HuH-7 (cell line): ENCODE measurements at places on chromosomes 6 and 20.
A peak's percentile ranks its signal among the peaks of the same experiment; 100 is the strongest.

GRCh38 chr6:105886814-105887544 is 199.2 kb upstream of the PRDM1 start:
- DNase-seq = no peak

- DNase-seq = no peak
Measured at GRCh38 chr20:54025251-54025771, 45.1 kb downstream of the BCAS1 start.

GRCh38 chr6:100886076-100886475 is 4.9 kb upstream of the ASCC3 start:
- no peak for DNase-seq

- no peak for DNase-seq
Measured at GRCh38 chr6:125942672-125943527, 13.7 kb upstream of the HINT3 start.

DNA sequence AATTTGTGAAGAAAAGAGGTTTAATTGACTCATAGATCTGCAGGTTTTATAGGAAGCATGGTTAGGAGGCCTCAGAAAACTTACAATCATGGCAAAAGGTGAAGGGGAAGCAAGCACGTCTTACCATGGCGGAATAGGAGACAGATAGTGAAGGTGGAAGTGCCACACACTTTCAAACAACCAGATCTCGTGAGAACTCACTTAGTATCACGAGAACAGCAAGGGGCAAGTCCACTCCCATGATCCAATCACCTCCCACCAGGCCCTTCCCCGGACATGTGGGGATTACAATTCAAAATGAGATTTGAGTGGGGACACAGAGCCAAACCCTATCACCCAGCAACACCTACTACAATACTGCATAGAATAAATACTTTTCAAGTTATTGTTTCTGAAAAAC is 7.3 kb upstream of the HEBP2 start:
- no peak for DNase-seq

DNA sequence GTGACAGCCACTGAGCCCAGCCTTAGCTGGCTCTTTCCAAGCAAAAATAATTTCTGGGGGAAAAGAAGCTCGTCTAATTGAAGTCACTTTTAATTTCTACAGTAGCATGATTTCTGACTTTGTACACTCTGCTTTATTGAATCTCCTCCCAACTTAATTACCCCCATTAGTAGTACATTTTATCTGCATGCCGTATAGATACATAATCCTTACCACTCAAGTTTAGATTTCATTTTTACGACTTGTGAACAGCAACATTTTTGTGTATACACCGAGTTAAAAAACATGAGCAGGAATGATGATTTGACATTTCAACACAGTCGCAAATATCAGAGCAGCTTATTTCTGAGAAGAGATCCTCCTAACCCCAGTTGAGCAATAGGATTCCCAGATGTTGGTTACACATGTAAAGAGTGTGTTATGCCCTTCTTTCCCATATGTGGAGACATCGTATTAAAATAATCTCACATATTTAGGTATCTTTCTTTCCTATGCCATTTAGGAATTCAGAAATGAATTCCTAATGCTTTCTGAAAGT is 127.3 kb upstream of the MTHFD1L start:
- DNase-seq = no peak

DNA sequence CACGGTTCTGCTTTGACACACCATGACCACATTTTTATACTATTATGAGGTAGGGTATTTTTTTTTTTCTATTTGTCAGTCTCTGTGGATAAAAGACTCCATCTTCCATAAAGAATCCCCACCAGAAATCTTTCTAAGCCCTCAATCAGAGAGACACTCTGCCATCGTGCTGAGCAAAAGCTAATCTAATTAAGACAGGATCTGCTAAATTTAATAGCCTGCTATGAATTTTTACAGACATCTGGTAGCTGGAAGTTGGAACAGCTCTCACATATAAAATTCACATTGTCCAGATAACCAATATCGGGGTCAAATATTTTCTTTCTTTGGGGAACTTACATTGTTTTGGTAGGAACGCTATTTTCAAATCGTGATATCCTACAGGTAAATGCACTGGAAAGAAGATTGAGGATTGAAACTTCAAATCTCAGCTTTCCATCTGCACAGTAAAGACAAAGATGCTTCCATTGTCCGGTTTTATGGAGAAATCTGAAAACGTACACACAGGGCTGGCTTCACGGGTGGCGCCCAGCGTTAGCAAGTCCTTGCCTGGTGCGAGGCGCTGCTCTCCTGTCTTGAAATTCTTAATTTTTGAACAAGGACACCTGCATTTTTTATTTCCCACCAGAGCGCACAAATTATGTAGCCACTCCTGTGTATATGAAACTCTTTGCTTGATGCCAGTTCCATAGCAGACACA is 573.8 kb upstream of the NOX3 start:
- DNase-seq = no peak

GRCh38 chr20:39048000-39048696 is 86.0 kb downstream of the DHX35 start:
- peak; percentile 84 for DNase-seq

GRCh38 chr20:50388733-50389437 is 121.3 kb upstream of the PTPN1 start:
- DNase-seq = no peak

DNA sequence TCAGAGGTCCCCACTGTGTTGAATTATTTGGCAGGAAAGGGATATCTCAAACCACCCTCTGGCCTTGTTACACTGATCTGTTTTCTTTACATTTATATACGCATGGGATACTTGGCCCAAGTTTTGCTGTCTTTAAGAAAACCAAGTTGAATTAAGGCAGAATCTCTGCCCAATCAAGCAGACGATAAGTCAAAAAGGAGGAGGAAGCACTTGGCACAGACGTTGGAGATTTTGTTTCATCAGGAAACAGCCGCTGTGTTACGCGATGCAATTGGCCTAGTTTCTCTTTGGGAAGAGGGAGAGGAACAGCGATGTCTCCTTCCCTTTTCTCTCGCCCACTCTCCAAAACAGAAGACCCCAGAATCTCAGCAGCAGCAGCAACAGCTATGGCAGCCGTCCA is 20.2 kb upstream of the NAA20 start:
- DNase-seq = no peak

DNA sequence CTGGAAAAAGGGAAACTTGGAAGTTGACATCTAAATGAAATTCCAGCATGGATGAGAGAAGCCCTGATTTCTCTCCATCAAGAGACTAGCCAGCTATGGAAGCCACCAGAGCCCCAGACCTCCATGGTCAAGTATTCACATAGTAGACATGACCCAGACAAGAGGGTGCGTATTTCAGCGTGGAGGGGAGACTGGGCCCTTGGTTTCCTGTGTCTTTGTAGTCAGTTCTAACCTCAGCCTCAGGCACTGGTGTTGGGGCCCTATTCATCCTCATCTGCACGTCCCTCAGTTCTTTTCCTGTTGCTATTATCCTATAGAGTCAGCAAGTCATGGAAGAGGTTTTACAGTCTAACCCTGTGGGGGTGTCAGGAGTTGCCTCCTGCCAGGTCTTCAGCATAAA is 12.5 kb downstream of the GNL1 start:
- no peak for DNase-seq

DNA sequence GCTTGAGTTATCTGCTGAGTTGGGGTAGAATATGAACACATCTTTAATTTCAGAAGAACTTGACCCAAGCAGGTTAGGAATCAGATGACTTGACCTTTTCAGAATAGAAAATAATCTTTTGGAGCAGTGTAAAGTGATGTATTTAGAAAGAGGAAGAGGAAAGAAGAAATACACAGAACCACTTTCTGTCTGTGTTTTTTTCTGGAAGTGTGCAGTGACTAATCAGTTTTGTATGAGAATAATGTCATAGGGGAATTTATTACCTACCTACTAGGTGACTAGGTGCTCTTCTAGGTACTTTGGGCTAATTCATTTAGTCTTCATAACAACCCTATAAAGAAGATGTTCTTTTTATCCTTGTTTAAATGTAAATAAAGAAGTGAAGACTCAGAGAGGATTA is 3.0 kb downstream of the PPP1R14C start:
- DNase-seq = no peak

GRCh38 chr20:39136798-39137197 is 174.7 kb downstream of the DHX35 start:
- no peak for DNase-seq

- DNase-seq = no peak
Measured at GRCh38 chr20:63050406-63050805, 43.6 kb upstream of the BHLHE23 start.

GRCh38 chr6:153149891-153150290 is 18.8 kb upstream of the RGS17 start:
- DNase-seq = no peak

- DNase-seq = no peak
Measured at GRCh38 chr20:3923818-3924217, 34.6 kb downstream of the PANK2 start.

DNA sequence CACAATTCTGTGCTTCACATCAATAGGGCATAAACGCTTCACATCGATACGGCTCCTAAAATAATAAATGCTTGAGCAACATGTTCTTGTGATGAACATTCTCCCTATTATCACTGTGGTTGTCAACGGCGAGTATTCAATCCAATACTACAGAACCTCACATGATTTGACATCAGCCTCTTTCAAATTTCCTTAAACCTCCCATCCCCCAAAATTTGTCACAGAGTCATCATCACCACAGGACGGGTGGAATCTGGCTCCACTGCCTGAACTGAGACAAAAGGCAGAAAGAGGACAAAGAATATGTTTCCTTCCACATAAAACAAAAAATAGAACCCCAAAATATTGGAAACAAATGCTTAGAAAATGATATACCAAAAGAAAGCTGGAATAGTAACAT is 7.3 kb downstream of the THEMIS start:
- no peak for DNase-seq

DNA sequence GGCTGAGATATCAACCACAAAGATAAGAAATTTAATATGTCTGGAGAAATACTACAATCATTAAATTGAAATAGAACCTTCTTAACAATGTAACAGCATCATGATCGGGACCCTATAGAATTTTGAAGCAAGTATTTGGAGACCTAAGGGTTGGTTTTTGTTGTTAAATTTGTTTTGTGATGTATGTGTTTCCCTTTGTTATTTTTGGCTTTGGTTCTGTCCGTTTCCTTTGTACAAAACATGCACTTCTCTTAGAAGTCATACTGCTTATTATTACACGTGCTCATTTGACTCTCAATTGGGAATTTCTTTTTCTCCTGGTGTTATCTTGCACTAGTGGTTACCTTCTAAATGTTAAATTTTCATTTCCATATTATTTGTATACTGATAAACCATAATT is 4.0 kb upstream of the PLN start:
- no peak for DNase-seq

- DNase-seq = no peak
Measured at GRCh38 chr6:56552187-56553130, 90.2 kb downstream of the DST start.

DNA sequence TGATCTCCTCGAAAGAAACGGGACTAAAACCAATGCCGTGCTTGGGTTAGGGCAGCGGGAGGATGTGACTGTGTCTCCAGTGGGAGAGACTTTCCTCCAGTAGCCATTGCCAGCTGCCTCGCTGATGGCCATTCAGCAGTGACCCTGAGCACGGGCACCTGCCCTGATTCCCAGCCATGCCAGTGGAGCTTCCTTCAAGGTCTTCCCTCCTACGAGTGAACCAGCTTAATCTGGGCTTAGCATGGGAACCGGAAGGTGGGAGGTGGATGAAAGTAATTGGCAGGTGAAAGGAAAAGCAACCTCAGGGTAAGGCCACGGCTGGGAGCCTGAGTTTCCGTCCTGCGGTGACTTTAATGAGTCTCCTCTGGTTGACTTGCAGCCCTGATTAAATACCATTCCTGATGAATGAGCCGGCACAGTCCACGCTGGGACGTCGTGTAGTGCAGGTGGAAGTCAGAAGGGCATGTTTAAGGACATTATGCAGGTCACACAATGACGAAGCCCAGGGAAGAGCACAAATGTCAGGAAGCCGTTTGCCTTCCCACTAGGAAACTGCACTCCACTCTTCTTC is 813.5 kb downstream of the QKI start:
- no peak for DNase-seq

GRCh38 chr6:164013480-164014208 is 599.1 kb downstream of the QKI start:
- no peak for DNase-seq

GRCh38 chr6:38212579-38212978 is 393.1 kb downstream of the ZFAND3 start:
- DNase-seq = no peak

DNA sequence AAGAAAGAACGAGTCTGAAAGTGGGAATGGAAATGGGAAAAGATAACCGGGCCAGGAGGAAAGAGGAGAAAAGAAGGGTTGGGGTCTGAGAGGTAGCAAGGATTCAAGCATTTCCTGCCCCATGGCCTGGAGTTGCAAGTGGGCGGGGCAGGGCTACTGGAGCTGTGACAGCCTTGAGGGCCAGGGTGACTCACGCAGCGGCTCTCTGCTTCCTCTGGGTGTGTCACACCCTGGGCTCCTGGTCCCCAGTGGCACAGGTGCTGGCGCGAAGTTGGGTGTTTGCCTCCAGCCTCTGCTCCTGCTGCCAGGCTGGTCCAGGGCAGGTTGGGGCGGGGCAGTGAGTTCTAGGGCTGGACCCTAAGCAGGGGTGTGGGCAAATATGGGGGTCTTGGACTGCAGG is 3.3 kb upstream of the ULBP3 start:
- peak; percentile 49 for DNase-seq

GRCh38 chr6:150310539-150310938 is 58.3 kb upstream of the IYD start:
- no peak for DNase-seq

DNA sequence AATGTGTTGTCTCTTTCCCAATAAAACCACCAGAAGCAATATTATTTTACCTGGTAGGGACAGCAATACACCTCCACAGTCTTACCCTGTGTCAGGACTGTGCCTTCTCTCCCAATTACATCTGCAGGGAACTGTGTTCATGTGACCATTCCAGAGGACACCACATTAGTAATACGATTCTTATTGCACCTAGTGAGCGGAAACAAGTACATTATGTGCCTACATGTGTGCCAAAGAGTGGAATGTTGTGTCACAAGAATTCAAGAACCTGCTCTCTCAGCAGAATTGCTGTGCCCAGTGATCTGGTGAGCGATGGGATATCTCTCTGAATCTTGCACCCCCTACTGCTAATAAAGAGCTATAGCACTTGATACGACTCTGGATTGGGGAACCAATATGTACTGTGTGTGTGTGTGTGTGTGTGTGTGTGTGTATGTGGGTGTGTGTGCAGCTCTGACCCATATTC is 57.4 kb upstream of the FOXC1 start:
- DNase-seq = peak; percentile 48

- peak; percentile 42 for DNase-seq
Measured at GRCh38 chr6:142746524-142746923, 198.5 kb downstream of the HIVEP2 start.

DNA sequence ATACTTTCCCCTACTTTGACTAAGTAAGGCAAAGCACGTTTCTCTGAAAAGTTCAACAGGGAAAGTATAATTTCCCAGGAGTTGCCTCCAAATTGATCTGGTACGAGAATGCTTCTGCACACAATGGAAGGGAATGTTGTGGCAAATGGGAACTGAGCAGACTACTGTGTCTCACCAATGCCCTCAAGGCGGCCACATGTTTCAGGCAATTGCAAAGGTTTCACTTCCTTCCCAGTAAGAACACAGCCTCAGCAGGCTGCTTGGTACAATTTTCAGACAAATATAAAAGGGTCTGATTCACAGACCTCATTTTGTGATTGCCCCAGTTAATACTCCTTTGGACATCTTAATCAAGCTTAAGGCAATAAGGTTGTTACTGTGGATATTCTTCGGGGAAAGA is 71.2 kb downstream of the KIAA0319 start:
- no peak for DNase-seq

GRCh38 chr6:137894779-137895385 is 27.8 kb downstream of the TNFAIP3 start:
- DNase-seq = no peak

GRCh38 chr6:82988930-82989351 is 76.7 kb downstream of the UBE3D start:
- DNase-seq = no peak
